ENCODE measurements at places on chromosomes 6 and 20.
A peak's percentile ranks its signal among the peaks of the same experiment; 100 is the strongest.

DNA sequence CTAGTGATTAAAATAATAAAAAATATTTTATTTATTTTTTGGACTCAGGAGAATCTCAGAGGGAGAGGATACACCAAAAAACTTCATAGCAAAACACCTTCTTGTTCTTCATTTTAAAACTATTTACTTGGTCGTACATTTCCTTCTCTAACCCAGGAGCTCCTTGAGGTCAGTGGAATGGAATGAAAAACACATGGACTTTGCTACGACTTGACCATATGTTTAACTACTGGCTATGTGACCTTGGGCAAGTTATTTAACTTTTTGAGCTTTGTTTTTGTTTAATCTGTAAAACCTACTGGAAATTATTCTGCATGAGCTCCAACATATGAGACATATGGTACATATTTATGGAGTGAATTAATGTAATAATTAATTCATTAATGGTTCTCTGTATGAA, 1005.5 kb upstream of the CITED2 start:
- DNase-seq = no peak

DNA sequence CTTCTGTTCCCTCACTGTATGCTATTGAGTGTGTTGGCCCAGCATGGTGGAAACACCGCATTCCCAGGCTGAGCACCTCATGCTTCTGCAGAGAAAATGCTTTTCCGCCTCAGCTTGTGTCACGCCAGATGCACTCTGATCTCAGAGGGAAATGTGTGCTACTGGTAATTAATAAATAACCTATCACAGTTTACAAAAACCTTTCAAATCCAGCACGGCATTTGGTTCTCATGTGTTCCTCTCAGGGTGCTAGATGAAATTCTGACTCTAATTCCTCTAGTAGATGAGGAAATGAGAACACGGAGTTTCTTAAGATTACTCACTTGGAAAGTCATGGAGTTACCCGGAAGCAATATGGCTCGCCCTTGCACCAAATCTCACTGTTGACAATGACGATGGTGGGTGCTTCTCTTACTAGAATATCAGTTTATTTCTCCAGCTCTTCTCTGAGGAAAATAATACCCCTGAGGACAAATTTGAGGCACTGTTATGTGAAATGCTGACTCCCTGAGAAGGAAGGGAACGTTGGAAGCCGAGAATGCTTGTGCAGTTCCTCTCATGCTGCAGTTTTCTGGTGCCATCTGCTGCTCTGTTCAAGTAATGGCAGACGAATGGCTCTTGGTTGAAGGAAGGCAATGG, 116.6 kb downstream of the RNF144B start:
- DNase-seq = peak; percentile 60

GRCh38 chr6:15393605-15394004, 147.7 kb downstream of the JARID2 start:
- DNase-seq = no peak

DNA sequence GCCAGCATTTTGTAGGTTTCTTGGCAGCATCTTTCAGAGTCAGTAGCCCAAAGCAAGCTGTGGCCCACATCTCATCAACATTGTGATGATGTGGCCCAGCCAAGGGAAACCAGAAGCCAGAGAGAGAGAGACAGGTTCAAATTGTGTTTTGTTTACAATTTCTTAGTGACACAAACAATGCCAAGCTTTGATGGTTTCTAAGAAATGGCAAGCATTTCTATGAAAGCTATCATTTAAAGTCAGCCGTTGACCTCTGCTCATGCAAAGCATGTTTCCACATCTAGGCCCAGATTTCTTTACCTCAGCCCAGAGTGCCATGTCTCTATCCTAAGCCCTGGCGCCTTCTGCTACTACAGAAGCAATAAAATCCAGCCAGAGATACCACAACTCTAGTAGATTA, 32.9 kb downstream of the GCM1 start:
- no peak for DNase-seq

DNA sequence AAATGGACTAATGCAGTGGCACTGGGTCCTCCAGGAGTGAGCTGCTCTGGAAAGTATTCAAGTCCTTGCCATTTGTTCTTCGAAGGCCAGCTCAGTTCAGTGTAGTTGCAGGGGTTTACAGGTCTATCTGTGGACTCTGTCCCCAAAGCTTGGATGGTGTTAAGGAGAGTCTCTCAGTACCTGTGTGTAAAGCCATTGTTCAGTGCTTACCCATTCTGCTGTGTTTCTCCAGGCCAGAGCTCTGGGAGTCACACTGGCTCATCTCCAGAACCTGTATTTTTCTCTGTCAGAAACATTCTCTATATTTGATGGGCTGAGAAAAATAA, 66.6 kb downstream of the DTD1 start:
- DNase-seq = no peak

DNA sequence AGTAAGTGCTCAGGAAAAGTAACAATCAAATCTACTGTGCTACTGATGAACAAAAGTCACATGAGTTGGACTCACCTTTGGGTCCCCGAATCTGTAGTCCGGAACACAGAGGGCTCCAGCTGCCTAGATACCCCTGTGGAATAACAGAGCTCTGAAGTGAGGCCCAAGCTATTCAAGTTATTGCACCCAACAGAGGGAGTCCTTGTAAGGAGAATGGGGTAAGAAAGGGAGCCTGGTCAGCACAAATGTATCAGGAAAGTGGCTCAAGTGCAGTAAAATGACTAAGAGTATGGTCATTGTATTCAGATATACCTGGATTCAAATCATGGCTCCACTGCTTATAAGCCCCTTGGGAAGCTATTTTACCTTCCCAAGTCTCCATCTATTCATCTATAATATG, 20.9 kb downstream of the EDN1 start:
- no peak for DNase-seq

DNA sequence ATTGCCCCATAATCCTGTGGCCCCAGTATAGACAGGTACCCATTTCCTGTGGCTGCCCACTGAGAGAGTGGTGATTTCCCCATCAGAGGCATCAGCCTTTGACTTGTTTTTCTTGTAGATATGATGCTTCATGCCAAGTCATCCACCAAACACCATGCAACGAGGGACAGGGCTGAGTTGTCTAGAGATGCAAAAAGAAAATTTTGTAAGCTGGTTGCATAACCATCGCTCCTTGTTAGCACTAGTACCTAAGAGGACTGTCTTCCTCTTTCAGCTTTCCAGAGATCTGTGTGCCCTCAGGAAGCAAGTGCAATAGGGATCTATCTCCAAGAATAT, 166.8 kb downstream of the BCAS1 start:
- DNase-seq = no peak

DNA sequence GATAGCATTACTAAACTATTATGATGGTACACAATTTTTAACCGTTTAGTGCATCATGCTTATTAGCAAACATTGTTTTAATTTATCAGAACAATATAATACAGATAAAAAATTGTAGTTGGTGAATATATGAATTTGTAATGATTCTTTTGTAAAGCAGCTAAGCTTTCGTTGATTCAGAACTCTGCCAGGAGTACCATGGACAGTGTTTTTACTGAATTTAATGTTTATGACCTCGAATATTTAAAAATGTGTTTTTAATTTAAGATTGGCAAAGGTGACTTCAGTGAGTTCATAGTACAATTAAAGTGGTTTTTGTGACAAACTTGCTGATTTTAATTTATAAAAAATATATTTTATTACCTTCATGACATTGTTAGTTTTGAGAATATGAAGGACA, 10.0 kb downstream of the AFDN start:
- DNase-seq = no peak
